Activated T-helper 1 cell treated with anti-CD3 and anti-CD28 coated beads, Interleukin-12 subunit alpha, Interleukin-12 subunit beta, Interleukin-2, Interleukin-4 antibody, amounts not matched to agents 30 ng/mL and 10 ng/mL and 1 ng/mL, durations not matched to agents 14 hours and 24 hours and 36 hours (primary cell): ENCODE measurements at places on chromosomes 1 and 21.

- H3K27ac ChIP-seq = no peak overlapping the region
- H3K4me1 ChIP-seq = no peaks in the 10 kb centered on the region
- no peak overlapping the region for H3K4me3 ChIP-seq
- H3K27me3 ChIP-seq = no peaks in the 10 kb centered on the region
Measured at GRCh38 chr1:168004531-168004930, 67.7 kb upstream of the MPC2 start.

- DNase-seq = no peak
- H3K4me3 ChIP-seq = no peak overlapping the region
- no peaks in the 10 kb centered on the region for H3K4me1 ChIP-seq
Measured at GRCh38 chr1:29270929-29271521, 34.7 kb downstream of the PTPRU start.

DNA sequence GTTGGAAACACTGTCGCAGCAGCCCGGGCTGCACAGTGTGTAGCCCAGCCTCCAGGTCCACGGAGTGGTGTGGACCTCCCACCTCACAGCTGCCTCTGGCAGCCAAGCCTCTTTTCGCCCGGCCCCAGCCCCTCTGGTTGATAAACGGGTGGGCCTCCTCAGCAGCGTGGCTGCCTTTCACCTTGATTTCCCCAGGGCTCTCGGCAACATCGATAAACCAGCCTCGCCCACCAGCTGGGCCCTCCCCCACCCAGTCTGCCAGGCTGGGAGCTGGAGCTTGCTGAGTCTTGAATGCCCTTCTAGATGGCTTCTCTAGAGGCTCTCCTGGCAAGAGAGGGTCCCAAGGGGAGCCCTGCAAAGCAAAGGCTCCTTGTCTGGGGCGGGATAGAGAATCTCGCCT, 31.0 kb upstream of the LHX4 start:
- DNase-seq = no peak
- H3K36me3 ChIP-seq = no peaks in the 10 kb centered on the region
- H3K27me3 ChIP-seq = no peaks in the 10 kb centered on the region

DNA sequence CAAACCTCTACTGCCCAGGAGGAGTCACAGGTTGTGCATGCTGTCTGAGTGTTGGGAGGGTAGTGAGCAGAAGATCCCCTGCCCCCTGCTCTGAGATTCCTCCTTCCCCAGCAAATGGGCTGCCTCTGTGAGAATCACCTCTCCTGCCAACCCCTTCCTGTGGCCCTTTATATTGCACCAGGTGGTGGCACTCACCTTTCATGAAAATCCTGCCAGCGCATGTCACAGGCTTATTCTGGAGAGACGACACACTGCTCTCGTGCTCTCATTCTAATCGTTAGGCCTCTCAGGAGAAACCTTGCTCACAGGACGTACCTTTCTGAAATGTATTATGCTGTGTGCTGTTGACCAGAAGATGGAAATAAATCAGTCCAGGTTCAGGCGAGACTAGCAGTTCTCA, 113.7 kb downstream of the RGL1 start:
- H3K36me3 ChIP-seq = peaks cover 4% of the 10 kb centered on the region
- no peaks in the 10 kb centered on the region for H3K27me3 ChIP-seq
- no peak overlapping the region for H3K27ac ChIP-seq
- H3K4me1 ChIP-seq = peaks cover 13% of the 10 kb centered on the region
- H3K4me3 ChIP-seq = no peak overlapping the region

GRCh38 chr1:70910013-70910412, 137.6 kb downstream of the PTGER3 start:
- DNase-seq = peak; percentile 2
- peaks cover 15% of the 10 kb centered on the region for H3K4me1 ChIP-seq
- no peak overlapping the region for H3K4me3 ChIP-seq
- H3K27me3 ChIP-seq = peaks cover 1% of the 10 kb centered on the region

DNA sequence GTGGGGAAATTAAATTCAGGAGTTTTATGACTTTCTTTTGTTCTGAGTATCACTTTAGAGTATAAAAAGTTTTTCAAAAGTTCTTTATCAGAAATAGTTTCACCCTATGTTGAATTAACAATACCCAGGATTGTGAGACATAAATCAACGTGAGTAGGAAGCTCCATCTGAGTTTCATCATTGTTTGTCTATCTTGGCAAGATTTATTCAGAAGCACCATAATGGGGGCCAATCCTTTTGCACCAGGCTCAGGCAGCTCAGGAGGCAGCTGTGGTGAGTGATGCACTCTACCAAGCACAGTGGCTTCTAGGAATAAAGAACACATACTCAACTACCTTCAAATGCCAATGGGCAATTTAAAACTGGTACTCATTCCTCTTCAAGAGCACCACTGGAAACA, 12.0 kb downstream of the CREG1 start:
- peak overlapping the region; percentile 35 for H3K27ac ChIP-seq
- peaks cover 62% of the 10 kb centered on the region for H3K4me1 ChIP-seq
- H3K4me3 ChIP-seq = peak overlapping the region; percentile 12
- no peaks in the 10 kb centered on the region for H3K27me3 ChIP-seq

DNA sequence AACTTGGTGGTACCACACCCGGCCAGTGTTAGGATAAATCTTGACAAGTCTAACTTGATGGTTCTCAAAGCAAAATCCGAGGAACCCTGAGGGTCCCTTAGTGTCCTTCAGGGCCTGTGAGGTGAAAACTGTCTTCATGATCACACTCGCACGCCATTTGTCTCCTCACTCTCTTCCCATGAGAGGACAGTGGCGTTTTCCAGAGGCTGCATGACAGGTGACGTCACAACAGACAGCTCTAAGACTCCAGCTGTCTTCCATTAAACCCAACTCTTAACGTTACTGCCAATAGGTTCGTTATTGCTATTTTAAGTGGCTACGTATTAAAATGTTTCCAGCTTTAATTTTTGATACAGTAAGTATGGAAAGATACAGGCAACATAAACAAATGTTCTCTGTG, 13.8 kb downstream of the CFAP74 start:
- peaks cover 16% of the 10 kb centered on the region for H3K27me3 ChIP-seq
- no peaks in the 10 kb centered on the region for H3K36me3 ChIP-seq
- H3K4me3 ChIP-seq = no peak overlapping the region
- no peak overlapping the region for H3K27ac ChIP-seq
- no peaks in the 10 kb centered on the region for H3K4me1 ChIP-seq

DNA sequence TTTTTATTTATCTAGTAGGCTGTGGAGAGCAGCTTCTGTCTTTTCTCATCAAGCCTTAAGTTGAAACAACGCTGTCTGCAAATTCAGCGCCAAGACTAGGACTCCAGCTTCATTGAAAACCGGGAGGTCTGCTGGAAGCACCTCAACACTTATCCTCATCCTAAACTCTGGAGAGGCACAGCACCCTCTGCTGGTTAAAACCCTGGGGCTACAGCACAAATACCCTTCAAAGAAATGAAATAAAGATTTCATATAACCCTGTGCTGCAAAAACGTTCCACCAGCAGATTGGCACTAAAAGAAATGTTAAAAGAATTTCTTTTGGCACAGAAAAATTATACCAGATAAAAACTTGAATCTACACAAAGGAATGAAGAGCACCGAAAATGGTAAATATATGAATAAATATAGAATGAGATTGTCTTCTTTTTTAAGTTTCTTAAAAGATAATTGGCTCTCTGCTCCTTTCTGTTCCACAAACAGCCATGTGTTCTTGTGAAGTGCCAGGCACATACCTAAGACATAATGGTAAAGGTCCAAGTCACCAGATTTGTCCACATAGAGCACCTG, 227.7 kb upstream of the SAMSN1 start:
- no peak overlapping the region for H3K4me3 ChIP-seq
- no peak overlapping the region for H3K27ac ChIP-seq
- no peaks in the 10 kb centered on the region for H3K36me3 ChIP-seq
- no peaks in the 10 kb centered on the region for H3K4me1 ChIP-seq
- peaks cover 2% of the 10 kb centered on the region for H3K27me3 ChIP-seq

GRCh38 chr1:65265651-65266351, 43.5 kb upstream of the DNAJC6 start:
- peak; percentile 16 for DNase-seq
- no peaks in the 10 kb centered on the region for H3K36me3 ChIP-seq
- H3K27ac ChIP-seq = no peak overlapping the region
- peak overlapping the region; percentile 71 for H3K4me3 ChIP-seq

DNA sequence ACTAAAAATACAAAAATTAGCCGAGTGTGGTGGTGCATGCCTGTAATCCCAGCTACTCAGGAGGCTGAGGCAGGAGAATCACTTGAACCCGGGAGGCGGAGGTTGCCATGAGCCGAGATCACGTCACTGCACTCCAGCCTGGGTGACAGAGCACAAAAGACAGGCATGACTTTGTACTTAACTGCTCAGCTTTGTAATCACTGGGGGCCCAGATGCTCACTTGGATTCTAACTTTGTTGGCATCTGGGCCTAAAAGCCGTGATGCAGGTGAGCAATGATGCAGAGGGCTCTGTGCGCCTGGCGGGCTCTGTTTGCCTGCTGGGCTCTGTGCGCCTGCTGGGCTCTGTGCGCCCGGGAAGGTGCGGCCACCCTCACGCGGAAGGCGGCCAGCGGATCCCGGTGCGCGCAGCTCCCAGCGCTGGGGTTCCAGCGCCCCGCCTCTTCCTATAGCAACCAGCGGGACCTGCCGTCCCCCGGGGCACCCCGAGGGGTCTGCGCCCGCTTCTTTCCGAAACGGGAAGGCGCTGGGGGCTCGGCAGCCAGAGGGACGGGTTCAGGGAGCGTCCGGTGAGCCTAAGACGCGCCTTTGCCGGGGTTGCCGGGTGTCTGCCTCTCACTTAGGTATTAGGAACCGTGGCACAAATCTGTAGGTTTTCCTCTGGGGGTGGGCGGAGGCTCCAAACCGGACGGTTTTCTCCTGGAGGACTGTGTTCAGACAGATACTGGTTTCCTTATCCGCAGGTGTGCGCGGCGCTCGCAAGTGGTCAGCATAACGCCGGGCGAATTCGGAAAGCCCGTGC, 31.7 kb downstream of the PRMT2 start:
- peaks cover 6% of the 10 kb centered on the region for H3K36me3 ChIP-seq
- H3K4me1 ChIP-seq = no peaks in the 10 kb centered on the region
- no peak overlapping the region for H3K27ac ChIP-seq
- H3K4me3 ChIP-seq = peak overlapping the region; percentile 82

GRCh38 chr1:76687307-76688175, 179.7 kb upstream of the ST6GALNAC5 start:
- DNase-seq = no peak
- no peak overlapping the region for H3K4me3 ChIP-seq
- no peaks in the 10 kb centered on the region for H3K4me1 ChIP-seq
- no peaks in the 10 kb centered on the region for H3K36me3 ChIP-seq

- no peaks in the 10 kb centered on the region for H3K4me1 ChIP-seq
- H3K4me3 ChIP-seq = no peak overlapping the region
- DNase-seq = no peak
- no peaks in the 10 kb centered on the region for H3K27me3 ChIP-seq
- H3K36me3 ChIP-seq = no peaks in the 10 kb centered on the region
Measured at GRCh38 chr1:109713636-109714035, 1.6 kb downstream of the GSTM5 start.

GRCh38 chr1:203813581-203814341, 18.3 kb downstream of the ZBED6 start:
- no peak overlapping the region for H3K4me3 ChIP-seq
- H3K4me1 ChIP-seq = peaks cover 5% of the 10 kb centered on the region
- no peaks in the 10 kb centered on the region for H3K27me3 ChIP-seq
- DNase-seq = no peak
- H3K27ac ChIP-seq = no peak overlapping the region
- H3K36me3 ChIP-seq = peaks cover 36% of the 10 kb centered on the region

DNA sequence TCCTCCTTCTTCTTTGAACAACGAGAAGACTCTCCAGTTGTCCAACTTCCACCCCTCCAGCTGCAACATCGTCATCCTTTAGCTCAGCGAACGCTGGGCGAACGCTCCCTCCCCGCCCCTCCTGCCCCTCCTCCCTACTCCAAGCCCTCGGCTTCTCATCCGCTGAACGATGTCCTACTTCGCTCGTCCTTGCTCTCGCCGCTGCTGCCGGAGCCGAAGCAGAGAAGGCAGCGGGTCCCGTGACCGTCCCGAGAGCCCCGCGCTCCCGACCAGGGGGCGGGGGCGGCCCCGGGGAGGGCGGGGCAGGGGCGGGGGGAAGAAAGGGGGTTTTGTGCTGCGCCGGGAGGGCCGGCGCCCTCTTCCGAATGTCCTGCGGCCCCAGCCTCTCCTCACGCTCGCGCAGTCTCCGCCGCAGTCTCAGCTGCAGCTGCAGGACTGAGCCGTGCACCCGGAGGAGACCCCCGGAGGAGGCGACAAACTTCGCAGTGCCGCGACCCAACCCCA, at the start of gene BCAN:
Gene BCAN, plus strand, starts transcription at position 357 of the 504 bp plus-strand sequence. CDS start 3,938 bp downstream, outside the sequence.
- peaks cover 5% of the 10 kb centered on the region for H3K36me3 ChIP-seq
- H3K27me3 ChIP-seq = peaks cover 72% of the 10 kb centered on the region
- peak within 1 kb of the TSS; percentile 45 for H3K4me3 ChIP-seq
- DNase-seq = no peak
- no peak within 1 kb of the TSS for H3K27ac ChIP-seq

GRCh38 chr1:180092931-180093650, 61.6 kb upstream of the QSOX1 start:
- H3K4me3 ChIP-seq = no peak overlapping the region
- peaks cover 51% of the 10 kb centered on the region for H3K36me3 ChIP-seq
- no peaks in the 10 kb centered on the region for H3K27me3 ChIP-seq
- no peak for DNase-seq

GRCh38 chr1:15077384-15077783, 76.2 kb upstream of the TMEM51 start:
- no peak for DNase-seq
- H3K4me1 ChIP-seq = no peaks in the 10 kb centered on the region
- no peaks in the 10 kb centered on the region for H3K27me3 ChIP-seq
- no peak overlapping the region for H3K27ac ChIP-seq
- H3K36me3 ChIP-seq = no peaks in the 10 kb centered on the region

DNA sequence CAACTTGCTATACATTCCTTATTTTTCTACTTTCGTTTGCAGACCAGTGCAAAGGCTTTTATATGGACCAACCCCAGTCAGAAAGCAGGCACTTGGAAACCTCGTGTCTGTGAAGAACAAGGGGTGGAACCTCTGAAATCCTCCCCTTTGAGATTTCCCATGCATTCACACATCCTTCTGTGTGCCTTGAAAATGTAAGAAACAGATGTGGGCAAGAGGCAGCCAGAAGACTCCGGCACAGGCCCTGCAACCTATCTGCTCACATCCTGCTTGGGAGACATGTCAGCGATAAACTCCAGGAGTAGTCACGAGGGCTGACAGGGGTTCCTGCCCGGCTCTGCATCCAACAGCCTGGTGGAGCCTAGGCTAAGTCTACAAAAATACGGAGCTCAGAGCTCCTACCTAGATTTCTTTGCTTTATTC, 42.5 kb downstream of the ETS2 start:
- DNase-seq = no peak
- H3K36me3 ChIP-seq = no peaks in the 10 kb centered on the region
- H3K4me3 ChIP-seq = no peak overlapping the region

DNA sequence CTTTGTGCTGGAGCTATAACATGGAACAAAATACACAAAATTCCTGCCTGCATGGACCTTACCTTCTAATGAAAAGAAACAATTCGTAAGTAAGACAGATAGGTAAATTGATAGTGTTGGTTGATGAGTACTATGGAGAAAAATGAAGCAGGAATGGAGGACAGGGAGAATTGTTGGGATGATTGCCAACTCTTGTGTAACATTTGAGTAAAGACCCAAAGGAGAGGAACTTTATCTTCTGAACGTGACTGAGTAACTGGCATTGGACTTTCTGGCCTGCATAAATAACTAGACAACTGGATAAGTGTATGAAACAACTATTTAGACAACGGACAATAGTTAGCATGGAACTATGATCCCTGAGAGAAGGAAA, 6.8 kb upstream of the EFCAB14 start:
- no peak overlapping the region for H3K4me3 ChIP-seq
- no peaks in the 10 kb centered on the region for H3K36me3 ChIP-seq
- H3K27me3 ChIP-seq = peaks cover 18% of the 10 kb centered on the region
- no peaks in the 10 kb centered on the region for H3K4me1 ChIP-seq
- no peak for DNase-seq
- no peak overlapping the region for H3K27ac ChIP-seq

GRCh38 chr1:179287946-179288345, 5.7 kb upstream of the SOAT1 start:
- H3K27me3 ChIP-seq = no peaks in the 10 kb centered on the region
- no peak for DNase-seq
- H3K4me1 ChIP-seq = peaks cover under 1% of the 10 kb centered on the region
- no peak overlapping the region for H3K27ac ChIP-seq
